ENCODE measurements at places on chromosomes 3 and 15. TPM values are rescaled to one million over a fixed set of nuclear protein-coding genes. Genes with fewer than 3 reads are reported as not detected.

RNU5B-1 gene
- not detected for total RNA-seq

AMIGO3 gene
- total RNA-seq, result 0.56 TPM

GOLGA8G gene
- not detected for total RNA-seq

SUSD5 gene
- total RNA-seq, result 2.3 TPM

THPO gene
- total RNA-seq, result not detected

PODXL2 gene
- total RNA-seq, result 11.1 TPM

GPR176 gene
- total RNA-seq, result 9.4 TPM

CPNE9 gene
- total RNA-seq, result not detected

EHHADH gene
- 2.2 TPM for total RNA-seq

All from A549 treated with ZK216348 at 1 μM for 4 hours (cell line).